Activated naive CD4-positive, alpha-beta T cell treated with anti-CD3 and anti-CD28 coated beads for 36 hours (primary cell): ENCODE measurements at places on chromosomes 7 and 10. TPM values are rescaled to one million over a fixed set of nuclear protein-coding genes. Genes with fewer than 3 reads are reported as not detected.

GRCh38 chr10:61627266-61627665 is 35.5 kb upstream of the CABCOCO1 start:
- H3K4me3 ChIP-seq = no peak overlapping the region
- no peaks in the 10 kb centered on the region for H3K4me1 ChIP-seq
- no peak for DNase-seq
- no peak overlapping the region for H3K27ac ChIP-seq
- no peaks in the 10 kb centered on the region for H3K36me3 ChIP-seq
- H3K27me3 ChIP-seq = no peaks in the 10 kb centered on the region

- DNase-seq = no peak
- peaks cover 3% of the 10 kb centered on the region for H3K27me3 ChIP-seq
- no peaks in the 10 kb centered on the region for H3K4me1 ChIP-seq
- no peak overlapping the region for H3K4me3 ChIP-seq
- no peak overlapping the region for H3K27ac ChIP-seq
Measured at GRCh38 chr7:108345710-108346336, 110.4 kb downstream of the NRCAM start.

- DNase-seq = no peak
- H3K4me3 ChIP-seq = no peak overlapping the region
- H3K27ac ChIP-seq = no peak overlapping the region
- peaks cover 27% of the 10 kb centered on the region for H3K36me3 ChIP-seq
Measured at GRCh38 chr7:1567049-1567771, 2.6 kb downstream of the PSMG3 start.

Gene MALSU1
- 101 TPM for total RNA-seq

DNA sequence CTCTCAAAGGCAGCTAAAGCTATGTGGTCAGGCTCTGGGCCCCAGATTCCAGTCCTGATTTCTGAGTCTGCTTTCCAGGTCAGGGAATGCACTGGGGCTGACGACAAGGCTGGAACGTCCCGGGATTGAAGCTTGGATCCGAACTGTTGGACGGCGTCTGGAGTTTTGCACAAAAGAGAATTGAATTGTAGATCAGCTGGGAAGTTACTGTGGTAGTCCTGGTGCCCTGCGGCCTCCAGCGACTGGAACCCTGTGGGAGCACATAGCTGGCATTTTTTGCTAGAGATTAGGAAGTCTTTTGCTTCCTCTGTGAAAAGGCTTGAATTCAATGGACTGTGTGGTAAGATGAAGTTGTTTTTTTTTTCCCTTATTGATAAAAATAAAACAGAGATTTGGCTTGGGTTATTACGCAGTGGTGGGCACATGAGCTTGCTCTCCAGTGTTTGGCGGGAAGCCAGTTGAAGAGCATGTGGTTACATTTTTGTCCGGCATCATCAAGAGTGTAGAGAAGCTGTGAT is at the start of gene HK1:
Gene HK1, plus strand, starts transcription at position 51 of the 518 bp plus-strand sequence.
- no peak for DNase-seq
- H3K36me3 ChIP-seq = no peaks in the 10 kb centered on the region
- H3K4me3 ChIP-seq = no peak within 1 kb of the TSS

Gene INA
- 0.10 TPM for total RNA-seq

DNA sequence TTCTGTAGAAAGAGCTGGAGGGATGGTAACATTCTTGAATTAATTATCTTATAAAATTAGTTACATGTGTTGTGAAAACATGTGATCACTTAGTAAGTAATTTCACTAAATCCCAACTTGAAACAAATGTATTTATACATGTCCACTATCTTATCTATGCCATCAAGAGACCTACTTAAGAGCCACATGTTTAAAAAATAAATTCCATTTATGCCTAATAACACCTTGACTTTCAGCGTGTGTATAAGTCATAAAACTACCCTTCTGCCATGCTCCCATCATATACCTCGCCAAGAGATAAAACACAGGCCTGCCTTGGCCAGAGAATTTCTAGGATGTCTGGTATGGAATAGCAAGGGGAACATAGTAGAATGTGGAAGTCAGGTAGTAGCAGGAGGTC is 37.3 kb downstream of the LIPJ start:
- H3K27me3 ChIP-seq = peaks cover 4% of the 10 kb centered on the region
- H3K36me3 ChIP-seq = no peaks in the 10 kb centered on the region
- H3K4me1 ChIP-seq = no peaks in the 10 kb centered on the region
- no peak for DNase-seq

Gene SLC18A2
- total RNA-seq = not detected

- peak; percentile 97 for DNase-seq
- peaks cover 33% of the 10 kb centered on the region for H3K4me1 ChIP-seq
- peaks cover 23% of the 10 kb centered on the region for H3K36me3 ChIP-seq
- H3K4me3 ChIP-seq = peak within 1 kb of the TSS; percentile 98
Measured at GRCh38 chr7:130205084-130205947, at the start of gene TMEM209. TMEM209 (minus strand) TSS chr7:130205406; CDS start chr7:130205375, 31 bp downstream.

DNA sequence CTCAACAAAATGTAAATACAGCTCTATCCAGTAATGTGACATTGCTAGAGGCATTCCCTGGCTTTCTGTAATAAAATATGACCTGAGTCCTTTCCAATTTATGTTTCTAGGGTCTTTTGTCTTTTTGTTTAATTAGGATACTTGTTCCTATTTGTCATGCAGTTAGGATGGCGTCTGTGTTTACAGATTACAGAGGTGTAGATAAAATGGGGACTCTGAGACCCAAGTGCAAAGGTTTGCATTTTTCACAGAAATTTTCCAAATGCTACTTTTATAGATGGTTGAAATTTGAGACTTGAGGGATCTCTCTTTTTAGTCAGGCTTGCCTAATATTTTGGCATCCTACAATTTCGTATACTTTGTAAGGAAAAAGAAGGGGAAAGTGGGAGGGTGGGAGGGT is 332.4 kb downstream of the PTEN start:
- no peaks in the 10 kb centered on the region for H3K36me3 ChIP-seq
- no peaks in the 10 kb centered on the region for H3K27me3 ChIP-seq
- no peak for DNase-seq
- H3K4me3 ChIP-seq = no peak overlapping the region

DNA sequence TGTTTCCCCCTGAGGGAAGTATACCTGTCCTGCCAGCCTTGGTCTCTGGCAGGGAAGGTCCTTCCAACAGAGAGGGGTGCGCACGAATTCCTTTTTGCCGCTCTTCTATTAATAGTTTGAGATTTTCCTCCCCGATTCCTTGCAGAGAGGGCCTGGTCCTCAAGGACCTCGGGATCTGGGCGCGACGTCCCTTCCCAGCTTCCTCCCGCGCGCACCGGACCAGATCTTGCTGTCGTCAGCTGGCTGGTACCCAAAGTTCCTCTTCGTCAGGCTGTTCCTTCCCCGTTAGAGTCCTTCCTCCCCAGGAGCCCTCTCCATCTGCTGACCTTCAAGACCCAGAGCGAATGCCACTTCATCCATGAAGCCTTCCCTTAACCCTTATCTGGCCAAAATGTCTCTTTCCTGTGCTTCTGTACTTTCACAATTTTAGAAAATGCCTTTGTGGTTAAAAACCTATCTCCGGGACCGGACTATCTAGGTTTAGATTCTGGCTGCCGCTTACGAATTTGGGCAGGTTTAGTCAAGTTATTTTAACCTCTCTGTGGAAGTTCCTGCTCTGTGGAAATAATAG is 851 bp upstream of the GOT1 start:
- H3K4me1 ChIP-seq = peaks cover 38% of the 10 kb centered on the region
- peak overlapping the region; percentile 95 for H3K4me3 ChIP-seq
- peak; percentile 23 for DNase-seq

Gene MOGAT3
- total RNA-seq = not detected

DNA sequence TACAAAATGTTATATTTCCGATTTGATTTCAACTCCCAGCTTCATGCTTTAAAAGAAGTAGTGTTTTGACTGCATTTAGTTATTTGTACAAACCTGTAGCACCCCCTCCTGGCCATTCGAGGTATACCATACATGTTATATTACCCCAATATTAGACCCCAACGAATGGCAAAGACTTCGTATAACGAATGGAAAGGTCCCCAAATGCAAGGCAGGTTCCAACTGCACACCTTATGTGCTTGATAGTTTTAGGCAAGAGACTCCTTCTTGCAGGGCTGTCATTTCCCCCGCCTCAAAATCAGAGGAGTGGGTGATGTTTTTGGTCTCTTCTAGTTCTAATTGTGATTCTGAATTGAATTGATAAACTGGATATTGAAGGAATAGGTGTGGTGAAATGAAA is 101.1 kb upstream of the TARP start:
- H3K4me3 ChIP-seq = no peak overlapping the region
- no peaks in the 10 kb centered on the region for H3K27me3 ChIP-seq
- peaks cover 2% of the 10 kb centered on the region for H3K36me3 ChIP-seq
- peaks cover 19% of the 10 kb centered on the region for H3K4me1 ChIP-seq

Gene LLCFC1
- not detected for total RNA-seq
